CD4-positive, alpha-beta T cell treated with Interleukin-6 at 100 ng/mL for 8 hours (primary cell): ENCODE measurements at places on chromosomes 1 and 21.
A peak's percentile ranks its signal among the peaks of the same experiment; 100 is the strongest.

DNA sequence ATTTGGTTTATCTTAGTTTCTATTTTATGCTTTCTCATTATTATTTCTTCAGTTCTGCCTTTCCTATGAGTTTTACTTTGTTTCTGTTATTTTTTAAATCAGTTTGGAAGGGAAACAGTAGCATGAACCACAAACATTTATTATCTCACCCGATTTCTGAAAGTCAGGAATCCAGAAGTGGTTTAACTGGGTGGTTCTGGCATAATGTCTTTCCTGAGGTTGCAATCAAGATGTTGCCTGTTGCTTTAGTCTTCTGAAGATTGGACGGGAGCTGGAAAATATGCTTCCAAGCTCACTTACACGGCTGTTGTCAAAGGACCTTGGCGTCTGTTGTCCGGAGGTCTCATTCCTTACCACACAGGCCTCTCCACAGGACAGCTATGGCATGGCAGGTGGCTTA lies 50.4 kb downstream of the SNRPE start:
- no peak for DNase-seq

DNA sequence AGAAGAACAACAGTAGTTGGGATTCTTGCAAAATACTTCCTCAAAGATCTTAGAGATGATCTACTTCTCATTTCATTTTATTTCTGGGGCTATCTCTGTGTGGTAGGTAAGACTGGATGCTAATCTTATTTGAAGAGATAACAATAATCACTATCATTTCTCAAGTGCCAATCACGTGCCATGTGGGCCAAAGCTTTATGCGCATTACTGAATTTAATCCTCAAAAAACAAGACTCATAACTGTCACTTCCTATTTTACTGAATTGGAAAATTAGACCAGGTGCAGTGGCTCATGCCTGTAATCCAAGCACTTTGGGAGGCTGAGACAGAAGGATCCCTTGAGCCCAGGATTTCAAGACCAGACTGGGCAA lies 121.7 kb downstream of the KCNN3 start:
- DNase-seq, result no peak

GRCh38 chr1:26696654-26697430 lies 1.0 kb downstream of the ARID1A start:
- DNase-seq, result peak; percentile 45

DNA sequence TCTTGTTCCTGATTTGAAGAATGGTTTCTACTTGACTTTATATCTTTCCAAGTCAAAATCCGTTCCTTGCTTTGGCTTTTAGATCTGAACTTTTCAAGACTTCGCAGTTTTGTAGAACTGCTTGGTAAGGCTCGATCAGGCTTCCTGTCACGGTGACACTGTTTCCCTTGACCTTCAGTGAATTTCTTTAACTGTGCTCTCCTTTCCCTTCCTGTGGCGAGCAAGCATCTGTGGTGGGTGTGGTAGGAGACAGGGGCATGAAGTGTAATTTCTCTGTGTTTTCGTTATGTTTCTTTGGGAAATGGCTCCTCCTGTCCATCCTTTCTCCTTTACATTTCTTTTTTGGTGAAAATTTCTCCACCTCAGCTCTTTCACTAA lies 10.4 kb downstream of the STYXL2 start:
- no peak for DNase-seq

DNA sequence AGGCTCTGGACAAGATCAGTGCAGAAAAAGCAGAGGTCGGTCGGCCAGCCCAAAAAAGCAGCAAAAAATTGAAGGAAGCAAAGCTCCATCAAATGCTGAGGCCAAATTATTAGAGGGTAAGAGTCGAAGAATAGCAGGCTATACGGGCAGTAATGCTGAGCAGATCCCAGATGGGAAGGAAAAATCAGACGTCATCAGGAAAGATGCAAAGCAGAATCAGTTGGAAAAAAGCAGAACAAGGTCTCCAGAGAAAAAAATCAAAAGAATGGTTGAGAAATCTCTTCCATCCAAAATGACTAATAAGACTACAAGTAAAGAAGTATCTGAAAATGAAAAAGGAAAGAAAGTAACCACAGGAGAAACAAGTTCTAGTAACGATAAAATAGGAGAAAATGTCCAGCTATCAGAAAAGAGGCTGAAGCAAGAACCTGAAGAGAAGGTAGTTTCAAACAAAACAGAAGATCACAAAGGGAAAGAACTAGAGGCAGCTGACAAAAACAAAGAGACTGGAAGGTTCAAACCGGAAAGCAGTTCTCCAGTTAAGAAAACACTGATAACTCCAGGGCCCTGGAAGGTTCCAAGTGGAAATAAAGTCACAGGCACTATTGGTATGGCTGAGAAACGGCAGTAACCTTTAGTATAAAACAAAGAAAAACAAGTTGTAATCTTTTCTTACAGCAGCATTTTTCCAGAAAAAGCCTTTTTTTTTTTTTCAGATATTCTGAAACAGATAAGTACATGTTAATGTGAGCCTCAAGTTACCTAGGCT lies 75.7 kb downstream of the PHTF1 start:
- no peak for DNase-seq

DNA sequence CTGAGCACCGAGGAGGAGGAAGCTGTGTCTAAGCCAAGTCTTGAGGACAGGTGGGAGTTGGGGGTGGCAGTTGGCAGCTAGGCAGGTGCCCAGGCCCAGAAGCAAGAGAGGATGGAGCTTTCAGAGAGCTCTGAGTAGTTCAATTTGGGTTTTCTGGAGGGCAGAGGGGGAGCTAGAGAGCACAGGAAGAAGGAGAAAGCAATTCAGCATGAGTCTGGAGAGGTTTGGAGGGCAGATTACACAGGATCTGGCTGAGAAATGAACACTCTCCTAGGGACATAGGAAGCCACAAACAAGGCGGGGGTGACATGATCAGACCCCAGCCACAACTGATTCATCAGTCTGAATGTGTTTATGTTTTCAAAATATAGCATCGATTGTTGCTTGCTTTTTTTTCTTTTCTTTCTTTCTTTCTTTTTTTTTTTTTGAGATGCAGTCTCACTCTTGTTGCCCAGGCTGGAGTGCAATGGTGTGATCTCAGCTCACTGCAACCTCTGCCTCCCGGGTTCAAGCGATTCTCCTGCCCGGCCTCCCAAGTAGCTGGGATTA lies 23.8 kb downstream of the PTPRF start:
- DNase-seq, result peak; percentile 19

DNA sequence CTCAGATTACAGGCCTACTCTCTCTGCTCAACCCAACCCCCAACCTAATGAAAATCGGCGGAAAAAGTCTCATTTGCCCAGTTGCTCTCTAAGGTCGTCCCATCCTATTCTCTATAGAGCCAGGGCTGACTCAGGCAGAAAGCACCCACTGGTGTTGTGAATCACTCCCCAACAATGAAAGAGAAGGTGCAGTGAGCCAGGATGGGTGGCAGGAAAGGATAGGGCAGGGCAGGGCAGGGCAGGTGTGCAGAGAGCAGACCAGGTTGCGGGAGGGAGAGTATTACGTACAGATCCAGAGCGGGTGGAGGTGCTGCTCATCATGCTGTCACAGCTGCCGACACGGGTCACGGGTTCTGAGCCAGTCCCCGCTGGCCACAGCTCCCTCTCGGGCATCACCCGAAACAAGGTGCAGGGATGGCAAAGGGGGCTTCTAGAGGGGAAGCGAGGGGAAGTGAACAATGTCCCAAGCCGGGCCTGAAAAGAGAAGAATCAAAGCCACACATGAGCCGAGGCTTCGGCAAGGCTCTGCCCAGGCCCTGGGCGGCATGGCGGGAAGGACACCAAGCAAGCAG lies 5.3 kb downstream of the C1orf116 start:
- no peak for DNase-seq

DNA sequence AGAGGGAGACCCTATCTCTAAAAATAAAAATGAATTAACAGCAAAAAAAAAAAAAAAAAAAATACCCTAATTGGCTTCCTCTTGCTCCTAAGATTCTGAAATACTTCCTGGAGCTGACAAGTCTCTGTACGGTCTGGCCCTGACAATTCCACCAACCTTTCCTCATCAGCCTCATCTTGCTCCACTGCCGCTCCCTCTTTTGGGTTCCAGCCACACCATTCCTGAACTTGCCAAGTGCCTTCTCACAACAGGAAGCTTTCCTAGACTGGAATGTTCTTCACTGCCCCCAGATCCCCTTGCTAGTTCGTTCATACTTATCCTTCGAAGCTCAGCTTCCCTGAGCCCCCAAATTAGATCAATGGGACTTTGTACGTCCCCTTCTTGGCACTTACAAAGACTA lies 37.0 kb downstream of the AKNAD1 start:
- DNase-seq, result no peak

- DNase-seq, result no peak
Observed at GRCh38 chr1:196002906-196003305, 605.3 kb downstream of the KCNT2 start.

DNA sequence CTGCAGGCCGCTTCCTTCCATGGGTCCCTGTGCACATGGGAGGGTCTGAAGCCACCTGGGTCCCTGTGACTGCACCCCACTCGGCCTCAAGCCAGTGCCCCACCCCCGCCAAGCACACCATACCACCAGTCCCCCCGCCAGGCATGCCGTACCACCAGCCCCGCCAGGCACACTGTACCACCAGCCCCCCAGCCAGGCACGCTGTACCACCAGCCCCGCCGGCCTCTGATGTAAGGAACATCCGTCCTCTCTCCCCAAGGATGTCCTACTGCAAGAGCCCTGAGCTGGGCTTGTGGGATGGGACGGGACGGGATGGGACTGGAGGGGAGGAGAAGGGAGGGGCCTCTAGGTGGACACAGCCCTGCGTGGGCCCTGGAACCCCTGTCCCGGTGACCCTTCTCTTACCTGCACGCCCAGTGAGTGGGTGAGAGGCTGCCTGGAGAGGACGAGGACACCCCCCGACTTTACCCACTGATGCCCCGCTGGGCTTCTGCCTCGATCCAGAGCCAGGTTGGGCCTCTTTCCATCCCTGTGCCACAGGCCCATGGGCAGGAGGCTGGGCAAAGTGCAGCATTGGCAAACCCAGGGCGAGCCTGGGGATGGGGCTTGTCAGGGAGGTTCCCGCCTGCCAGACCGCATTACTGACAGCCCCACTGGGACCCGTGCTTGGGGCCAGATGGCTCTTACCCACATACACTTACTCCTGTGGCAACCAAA lies 40.8 kb upstream of the COL6A1 start:
- no peak for DNase-seq

- no peak for DNase-seq
Observed at GRCh38 chr1:109876617-109877316, 33.9 kb upstream of the CSF1 start.

- DNase-seq, result no peak
Observed at GRCh38 chr1:170634824-170635410, 29.0 kb upstream of the PRRX1 start.

DNA sequence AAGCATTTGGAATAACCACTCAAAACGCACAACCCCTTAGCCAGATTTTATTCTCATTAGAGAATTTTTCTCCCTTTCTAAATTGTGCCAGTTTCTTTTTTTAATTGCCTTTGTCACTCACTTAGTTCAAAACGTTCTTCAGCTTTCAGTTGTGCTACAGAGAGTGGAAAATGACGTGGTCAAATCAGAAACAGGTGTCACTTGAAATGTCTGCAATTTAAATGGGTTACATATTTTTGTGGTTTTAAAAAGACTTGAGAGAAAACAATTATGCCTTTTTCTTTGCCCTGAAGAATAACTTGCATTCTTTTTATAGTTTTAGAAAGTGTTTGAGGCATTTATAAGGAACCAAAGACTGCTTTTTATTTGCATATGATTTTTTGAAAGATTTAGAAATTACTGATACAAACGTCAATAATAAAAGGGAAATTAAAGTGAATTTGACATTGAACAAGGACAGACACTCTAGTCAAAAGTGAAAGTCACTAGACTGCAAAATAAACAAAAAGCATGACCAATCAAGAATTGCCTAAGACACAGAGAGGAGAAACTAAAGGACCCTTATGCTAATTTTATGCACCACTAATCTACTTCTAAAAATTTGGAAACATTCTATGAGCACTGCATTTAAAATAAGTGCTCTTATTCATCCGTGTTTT lies 191.0 kb downstream of the TPR start:
- no peak for DNase-seq

GRCh38 chr1:148160343-148161052 lies 8.4 kb upstream of the NBPF11 start:
- DNase-seq, result no peak

DNA sequence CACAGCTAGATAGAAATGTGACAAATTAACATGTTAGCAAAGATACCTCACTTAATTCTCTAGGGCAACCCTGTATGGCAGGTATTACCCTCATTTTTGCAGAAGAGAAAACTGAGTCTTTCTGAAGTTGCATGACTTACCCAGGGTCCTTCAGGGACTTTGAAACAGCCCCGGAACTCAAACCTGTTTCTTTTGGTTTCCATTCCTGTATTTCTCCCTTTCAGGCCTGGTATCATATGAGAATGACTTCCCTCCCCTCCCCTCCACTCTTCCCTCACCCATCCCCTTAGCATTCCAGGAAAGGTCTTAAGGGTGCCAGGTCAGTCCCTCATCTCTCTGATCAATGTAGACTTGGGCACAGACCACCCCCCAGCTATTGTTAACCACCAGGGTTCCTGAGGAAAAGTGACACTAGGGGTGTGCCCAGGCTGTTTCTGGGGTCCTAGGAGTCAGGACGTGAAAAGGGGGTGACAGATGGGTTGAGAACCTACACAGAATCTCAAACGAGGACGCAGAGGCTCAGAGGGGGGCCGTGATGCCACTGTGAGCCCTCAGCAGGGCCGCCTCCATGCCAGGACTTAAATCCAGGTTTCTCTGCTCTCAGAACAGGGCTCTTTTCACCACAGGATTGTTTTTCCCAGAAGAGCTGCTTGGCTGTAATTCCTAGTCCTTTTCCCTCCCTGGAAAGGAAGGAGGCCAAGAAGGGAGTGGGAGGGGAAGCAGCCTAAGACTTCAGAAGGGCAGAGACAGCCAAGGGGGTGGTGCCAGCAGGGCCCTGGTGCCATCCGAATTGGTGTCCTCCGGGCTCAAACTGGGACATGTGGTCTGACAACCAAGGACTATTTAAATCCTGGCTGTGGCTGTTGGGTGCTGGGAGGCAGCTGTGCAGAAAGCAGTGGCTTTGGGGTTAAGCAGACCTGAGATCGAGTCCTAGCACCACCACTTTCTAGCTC lies 2.1 kb upstream of the WASF2 start:
- DNase-seq, result no peak

GRCh38 chr1:30670240-30671060 lies 52.9 kb downstream of the MATN1 start:
- no peak for DNase-seq

DNA sequence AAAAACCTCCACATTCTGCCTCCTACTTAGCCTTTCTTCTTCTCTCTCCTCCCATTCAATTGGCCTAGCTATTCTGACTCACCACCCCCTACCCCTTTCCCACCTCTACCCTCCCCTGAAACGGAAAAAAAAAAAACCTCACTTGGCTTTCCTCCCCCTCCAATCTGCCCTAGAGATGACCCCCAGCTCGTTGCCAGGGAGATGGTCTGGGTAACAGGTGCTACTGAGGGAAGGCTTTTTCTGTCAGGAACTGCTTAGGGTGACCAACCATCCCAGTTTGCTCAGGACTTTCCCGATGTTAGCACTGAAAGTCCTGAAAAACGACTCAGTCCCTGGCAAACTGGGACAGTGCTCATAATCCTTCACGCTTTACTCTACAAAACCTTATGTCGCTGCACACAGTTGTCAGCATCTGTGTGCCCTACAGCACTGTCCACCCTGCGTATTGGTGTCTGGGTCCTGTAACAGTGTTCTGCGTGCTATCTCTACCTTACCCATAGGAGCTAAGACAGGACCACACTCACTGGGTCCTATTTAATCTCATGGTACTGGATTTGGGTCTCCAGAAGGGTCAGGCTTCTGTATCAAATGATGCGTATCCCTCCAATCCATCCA lies 7.7 kb upstream of the CADM3 start:
- no peak for DNase-seq

GRCh38 chr1:100213141-100213540 lies 35.1 kb upstream of the LRRC39 start:
- DNase-seq, result no peak

- DNase-seq, result no peak
Observed at GRCh38 chr1:1461721-1462317, 9.7 kb upstream of the ATAD3B start.

- DNase-seq, result no peak
Observed at GRCh38 chr1:34101151-34101550, 63.9 kb downstream of the CSMD2 start.
